ENCODE measurements at places on chromosomes 2 and 18.

GRCh38 chr2:38074058-38074763 lies 1.7 kb downstream of the CYP1B1 start:
- peak; percentile 31 for DNase-seq

- no peak for DNase-seq
Measured at GRCh38 chr2:174235680-174236079, 12.7 kb downstream of the OLA1 start.

DNA sequence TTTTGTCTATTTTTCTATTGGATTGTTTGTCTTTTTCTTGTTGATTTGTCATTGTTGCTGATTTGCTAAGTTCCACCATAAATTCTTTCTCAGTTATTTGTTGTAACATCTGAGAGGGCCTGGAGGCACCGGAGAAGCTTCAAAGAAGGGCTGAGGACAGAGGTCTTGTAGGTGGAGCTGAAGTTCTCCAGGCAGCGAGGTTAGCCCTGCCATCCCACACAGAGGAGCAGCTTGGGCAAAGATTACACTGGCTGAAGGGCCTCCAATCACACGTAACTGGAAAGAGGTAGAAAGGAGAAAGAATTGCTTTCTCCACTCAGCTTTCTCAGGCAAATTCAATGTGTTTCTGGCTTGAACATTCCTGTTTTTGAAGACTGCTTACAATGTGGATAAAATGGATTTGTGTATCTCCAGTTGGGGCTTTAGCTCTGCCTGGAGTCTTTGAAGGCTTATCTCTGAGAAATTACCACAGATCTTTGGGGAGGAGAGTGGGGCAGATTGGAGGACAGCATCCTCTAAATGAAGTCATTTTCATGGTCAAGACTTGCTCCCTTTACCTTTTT lies 21.1 kb upstream of the EMILIN2 start:
- DNase-seq: no peak

DNA sequence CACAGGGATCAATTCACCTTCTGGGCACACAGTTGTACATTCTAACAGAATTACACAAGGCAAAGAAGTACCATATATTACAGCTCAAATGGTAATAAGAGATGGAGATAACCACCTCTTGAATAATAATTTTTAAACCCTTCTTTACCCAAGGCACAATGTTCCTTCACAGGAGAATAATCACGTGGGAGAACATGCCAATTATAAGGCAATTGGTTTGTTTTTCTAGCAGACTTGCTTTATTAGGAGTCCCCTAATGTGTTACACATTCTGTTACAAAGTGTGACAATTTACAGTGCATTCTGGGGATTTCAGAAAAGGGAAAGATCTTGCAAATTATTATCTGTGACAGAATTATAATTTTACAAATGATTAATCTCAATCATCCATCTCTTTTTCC lies 380.3 kb downstream of the RND3 start:
- DNase-seq: no peak

DNA sequence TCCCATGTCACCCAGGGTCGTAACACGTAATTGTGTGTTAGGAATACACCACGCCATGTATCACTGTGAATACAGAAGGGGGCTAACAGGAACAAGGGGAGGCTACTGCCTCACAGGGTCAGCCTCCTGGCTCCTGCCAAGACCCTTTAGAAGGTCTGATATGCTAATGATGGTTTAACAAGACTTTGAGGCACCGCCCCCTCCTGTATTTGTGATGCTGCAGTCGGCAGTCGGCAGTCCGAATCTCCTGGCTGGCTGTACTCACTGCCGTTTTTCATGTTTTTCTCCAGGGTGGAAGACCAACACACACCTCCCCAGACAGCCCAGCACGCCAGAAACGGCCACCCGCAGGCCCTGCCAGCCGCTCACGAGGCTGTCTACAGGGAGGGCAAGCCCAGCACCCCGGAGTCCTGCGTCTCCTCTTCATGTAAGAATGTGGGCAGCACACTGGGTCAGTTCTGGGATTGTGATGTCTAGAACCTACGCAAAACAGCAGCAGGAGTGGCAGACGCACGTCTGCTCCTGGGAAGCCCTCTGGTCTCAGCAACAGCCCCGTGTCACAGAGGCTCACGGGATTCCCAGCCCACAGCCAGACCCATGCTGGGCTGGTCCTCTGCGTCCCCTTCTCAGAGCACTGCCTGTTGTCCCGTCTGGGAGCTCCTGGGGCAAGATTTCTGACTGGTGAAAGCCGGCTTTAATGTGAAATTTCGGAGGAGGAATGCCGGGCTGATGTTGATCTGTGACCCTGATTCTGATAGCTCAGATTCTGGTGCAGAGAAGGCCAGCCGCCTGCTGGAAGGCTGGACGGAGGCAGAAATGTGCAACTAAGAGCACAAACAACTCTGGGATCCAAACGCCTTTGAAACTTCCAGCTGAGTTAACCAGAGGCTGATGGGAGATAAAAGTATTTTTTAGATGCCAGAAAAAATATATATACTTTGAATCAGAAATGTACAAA lies 39.7 kb upstream of the B3GNT7 start:
- no peak for DNase-seq

DNA sequence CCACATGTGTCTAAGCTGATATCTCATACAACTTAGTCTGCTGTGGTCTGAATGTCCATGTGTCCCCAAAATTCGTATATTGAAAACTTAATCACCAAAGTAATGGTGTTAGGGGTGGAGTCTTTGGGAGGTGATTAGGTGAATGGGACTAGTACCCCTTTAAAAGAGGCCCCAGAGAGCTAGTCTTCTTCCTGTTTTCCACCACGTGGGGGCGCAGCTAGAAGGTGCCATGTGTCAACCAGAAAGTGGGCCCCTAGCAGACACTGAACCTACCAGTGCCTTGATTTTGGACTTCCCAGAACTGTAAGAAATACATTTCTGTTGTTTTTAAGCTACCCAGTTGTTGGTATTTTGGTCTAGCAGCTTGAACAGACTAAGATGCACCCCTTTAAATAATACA lies 86.6 kb downstream of the ASB1 start:
- DNase-seq: peak; percentile 58

GRCh38 chr2:28406276-28407096 lies 13.8 kb downstream of the FOSL2 start:
- DNase-seq: no peak
